Fibroblast of villous mesenchyme (primary cell): ENCODE measurements at places on chromosomes 13 and 19. TPM values are rescaled to one million over a fixed set of nuclear protein-coding genes. Genes with fewer than 3 reads are reported as not detected.

DNA sequence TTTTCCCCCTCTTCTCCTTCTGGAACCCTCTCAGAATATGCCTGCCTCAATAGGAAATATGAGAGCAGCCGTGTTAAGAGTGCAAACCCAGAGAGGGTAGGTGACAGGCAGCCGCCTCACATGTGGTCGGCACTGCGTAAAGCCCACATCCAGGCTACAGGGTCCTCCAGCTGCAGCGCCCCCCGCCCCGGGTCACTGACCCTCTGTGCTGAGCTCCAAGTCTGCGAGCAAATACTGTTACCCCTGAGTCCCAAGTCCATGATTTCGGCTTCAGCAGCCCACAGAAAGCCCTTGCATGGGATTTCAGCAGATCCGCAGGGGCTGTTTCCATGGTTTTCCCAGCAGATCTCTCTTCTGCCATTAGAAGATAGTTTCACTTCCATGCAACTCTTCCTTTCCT lies 186.9 kb upstream of the IRS2 start:
- no peak for DNase-seq

DNA sequence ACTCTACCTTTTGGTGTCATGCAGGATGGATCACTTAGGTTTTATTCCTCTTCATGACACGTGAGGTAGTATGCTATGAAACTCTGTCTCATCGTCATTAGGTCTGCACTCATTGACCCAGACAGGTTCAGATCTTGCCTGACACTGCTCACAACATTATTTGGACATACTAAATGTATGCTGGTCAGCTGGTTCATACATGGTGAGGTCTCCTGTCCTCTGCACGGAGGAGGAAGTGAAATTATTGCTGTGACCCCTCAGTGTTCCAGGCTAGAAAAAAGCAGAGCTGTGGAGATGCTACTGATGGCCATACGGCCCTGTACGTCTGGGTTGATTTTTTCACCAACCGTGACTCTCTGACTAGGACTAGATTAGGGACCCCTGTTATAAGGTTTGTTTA lies 35.8 kb downstream of the LATS2 start:
- no peak for DNase-seq

Gene FFAR1
- not detected in 2 replicates for total RNA-seq

- peak; percentile 54 for DNase-seq
These were observed 51.7 kb upstream of the EEF1AKMT1 start for GRCh38 chr13:20825477-20825875.

Gene MCEMP1
- total RNA-seq, result not detected in 2 replicates

Gene TEX30
- 14.2 and 27.6 TPM in 2 replicates for total RNA-seq

- DNase-seq, result peak; percentile 33
These were observed 297.3 kb downstream of the ZNF536 start for GRCh38 chr19:30669329-30670010.

DNA sequence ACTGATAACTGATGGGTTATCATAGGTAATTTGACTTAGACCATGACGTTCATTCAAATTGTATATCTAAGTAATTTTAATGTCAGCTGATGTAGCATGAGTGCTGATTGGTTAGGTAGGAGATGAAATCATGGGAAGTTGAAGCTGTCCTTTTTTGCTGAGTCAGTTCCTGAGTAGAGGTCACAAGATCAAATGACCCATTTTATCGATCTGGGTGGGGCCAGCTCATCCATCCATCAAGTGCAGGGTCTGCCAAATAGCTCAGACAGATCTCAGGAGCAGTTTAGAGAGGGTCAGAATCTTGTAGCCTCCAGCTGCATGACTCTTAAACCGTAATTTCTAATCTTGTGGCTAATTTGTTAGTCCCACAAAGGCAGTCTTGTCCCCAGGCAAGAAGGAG lies 35.3 kb upstream of the CD177 start:
- DNase-seq, result no peak

DNA sequence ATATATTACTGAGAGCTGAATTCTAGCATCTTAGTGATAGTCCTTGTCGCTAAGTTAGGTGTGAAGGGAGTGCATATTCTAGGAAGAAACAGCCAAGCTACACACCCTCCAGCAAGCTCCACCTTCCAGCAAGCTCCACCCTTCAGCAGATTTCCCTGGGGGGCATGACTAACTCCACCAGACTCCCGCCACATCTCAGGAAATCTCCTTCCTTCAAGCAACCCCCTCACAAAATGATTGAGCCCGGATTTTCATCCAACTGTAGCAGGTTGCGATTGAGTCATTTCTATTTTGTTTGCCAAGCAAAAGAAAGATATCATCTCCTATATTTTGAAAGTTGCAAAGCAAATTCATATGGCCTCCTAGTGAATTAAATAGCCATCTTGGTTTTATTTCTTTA lies 162.1 kb upstream of the TMTC4 start:
- DNase-seq, result no peak

- no peak for DNase-seq
These were observed 94.6 kb downstream of the DACH1 start for GRCh38 chr13:71772361-71772760.

DNA sequence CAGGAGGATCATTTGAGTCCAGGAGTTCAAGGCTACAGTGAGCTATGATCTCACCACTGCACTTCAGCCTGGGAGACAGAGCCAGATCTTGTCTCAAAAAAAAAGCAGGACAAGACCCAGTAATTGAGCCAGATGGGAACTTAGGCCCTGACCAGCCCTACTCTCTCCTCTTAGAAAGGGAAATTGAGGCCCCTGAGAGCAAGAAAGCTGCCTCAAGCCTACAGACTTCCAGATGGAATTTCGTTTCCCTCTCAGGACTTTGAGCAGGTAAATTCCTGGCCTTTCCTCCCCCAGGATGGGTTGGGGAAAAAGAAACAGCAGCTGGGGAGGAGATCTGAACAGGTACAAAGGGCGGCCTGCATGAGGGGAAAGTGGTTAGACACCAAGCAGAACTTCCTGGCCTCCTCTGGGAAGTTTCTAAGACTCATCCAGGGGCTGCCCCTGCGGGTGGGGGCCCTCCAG lies 3.6 kb upstream of the BCL3 start:
- DNase-seq, result no peak

DNA sequence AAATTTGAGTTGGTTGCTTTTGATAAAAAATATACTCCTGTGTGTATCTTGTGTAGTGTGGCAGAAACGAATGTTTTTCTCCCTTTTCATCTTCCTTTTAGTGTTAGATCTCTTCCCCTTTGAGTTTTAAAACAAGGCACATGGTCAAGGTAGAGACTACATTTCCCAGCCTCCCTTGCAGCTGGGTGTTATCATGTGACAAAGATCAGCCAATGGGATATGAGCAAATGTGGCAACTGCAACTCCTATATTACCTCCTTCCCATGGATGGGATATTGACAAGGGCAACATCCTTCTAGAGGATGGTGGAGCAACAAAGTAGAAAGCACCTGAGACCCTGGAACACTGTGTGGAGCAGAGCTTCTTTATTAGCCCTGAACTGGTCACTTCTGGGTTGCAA lies 42.4 kb downstream of the ADGRE3 start:
- DNase-seq, result peak; percentile 19

GRCh38 chr13:44063881-44064280 lies 184.2 kb downstream of the LACC1 start:
- DNase-seq, result no peak

DNA sequence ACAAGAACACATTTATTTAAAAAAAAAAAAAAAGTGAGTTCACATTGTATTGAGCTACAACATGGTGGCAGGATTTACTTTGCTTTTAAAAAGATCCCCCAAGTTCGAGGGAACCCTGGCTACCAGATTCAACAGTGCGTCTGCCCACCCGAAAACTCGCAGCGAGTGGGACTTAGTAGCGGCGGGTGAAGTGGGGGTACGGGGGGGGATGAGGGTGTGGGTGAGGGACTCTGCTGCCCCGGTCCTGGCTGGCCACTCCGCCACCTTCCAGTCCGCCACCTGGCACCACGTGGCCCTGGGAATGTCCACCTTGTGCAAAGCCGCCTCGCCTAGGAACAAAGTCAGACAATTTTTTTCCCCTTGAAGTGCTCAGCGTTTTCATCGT lies 19.3 kb upstream of the TINCR start:
- no peak for DNase-seq

Gene PEG3
- 0.32 and 0.43 TPM in 2 replicates for total RNA-seq

Gene PDS5B
- 29.3 and 44.9 TPM in 2 replicates for total RNA-seq

DNA sequence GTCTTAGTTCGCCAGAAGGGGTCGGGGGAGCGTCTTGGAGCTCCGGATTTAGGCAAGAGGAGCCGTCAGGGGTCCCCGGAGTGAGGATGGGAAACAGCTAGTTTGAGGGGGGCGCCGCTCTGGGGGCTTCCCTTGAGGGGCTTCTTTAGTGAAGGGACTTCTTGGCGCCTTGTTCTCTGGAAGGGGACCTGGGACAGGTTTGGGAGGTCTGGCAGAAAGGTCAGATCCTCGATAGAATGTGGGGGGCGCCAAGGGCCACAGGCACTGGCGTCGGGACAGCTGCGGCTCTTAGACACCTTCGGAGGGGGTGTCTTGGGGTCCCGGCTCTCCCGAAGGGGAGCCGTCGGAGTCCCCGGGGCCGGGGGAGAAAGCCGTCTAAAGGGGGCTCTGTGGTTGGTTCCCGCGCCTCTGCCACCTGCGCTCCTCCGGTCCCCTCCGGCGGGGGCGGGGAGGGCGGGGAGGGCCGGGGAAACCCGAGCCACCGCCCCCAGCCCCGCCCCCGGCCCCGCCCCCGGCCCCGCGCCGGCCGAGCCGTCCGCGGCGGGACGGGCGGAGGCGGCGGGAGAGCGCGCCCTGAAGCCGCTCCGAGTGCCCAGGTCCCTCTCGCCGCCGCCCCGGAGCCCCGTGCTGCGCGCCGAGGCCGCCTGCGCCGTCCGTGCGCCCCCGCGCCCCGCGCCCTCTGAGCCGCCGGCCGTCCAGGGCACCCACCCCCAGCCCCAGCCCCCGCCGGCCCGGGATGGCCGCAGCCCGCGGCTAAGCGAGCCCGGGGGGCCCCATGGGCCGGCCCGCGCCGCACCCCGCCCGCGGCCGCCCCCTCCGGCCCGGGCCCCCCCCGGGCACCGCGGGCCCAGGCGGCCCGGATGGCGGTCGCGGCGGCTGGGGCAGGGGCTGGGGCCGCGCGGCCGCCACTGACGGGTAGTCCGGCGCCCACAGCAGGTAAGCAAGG lies at the start of gene NRTN:
Gene NRTN (plus strand): TSS at position 552 of the 946 bp plus-strand sequence. CDS start 19,099 bp downstream, outside the sequence.
- DNase-seq, result no peak

DNA sequence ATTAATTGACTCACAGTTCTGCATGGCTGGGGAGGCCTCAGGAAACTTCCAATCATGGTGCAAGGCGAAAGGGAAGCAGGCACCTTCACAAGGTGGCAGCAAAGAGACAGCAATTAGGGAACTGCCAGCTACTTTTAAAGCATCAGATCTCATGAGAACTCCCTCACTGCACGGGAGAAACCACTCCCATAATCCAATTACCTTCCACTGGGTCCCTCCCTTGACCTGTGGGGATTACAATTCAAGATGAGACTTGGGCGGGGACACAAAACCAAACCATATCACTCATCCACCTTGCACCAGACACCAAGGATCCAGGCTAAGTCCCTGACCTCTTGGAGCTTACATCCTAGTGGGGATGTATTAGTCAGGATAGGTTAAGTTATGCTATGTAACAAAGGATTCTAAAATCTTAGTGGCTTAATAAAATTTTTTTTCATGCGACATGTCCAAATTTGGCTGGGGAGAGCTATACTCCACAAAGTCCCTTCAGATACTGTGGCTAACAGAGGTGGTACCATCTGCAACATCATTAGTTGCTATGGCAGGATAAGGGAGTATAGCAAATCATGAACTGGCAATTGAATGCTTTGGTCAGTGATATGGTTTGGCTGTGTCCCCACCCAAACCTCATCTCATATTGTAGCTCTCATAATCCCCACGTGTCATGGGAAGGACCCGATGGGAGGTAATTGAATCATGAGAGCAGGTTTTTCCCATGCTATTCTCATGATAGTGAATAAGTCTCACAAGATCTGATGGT lies 8.3 kb upstream of the FAM187B start:
- no peak for DNase-seq

DNA sequence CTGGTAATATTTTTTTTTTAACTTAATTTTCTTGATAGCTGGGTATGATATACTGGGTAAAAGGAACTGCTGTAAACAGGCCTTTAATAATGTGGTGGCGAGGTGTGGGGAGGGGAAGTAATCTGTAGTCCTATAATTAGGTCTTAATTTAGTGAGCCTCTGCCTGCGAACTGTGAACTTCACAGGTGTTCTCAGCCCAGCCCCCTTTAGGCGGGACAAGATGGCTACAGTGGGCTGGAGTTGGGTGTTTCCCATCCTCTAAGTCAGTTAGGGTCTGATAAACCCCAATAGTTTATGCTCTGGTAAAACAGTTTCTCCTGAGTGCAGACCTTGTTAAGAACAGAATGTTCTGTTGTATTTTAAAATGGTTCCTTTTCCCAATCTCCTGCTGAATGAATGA lies 97.6 kb upstream of the SERP2 start:
- DNase-seq, result no peak

Gene ADGRE1
- not detected in 2 replicates for total RNA-seq

GRCh38 chr13:20363172-20363571 lies 131.1 kb upstream of the GJB6 start:
- DNase-seq, result no peak

Gene ZNF723
- total RNA-seq, result not detected in 2 replicates

GRCh38 chr13:100525453-100526317 lies 62.9 kb downstream of the GGACT start:
- DNase-seq, result no peak

Gene ZNF507
- total RNA-seq, result 10.6 and 13.0 TPM in 2 replicates

Gene ZNF628
- 0.86 and 2.6 TPM in 2 replicates for total RNA-seq

Gene PABPC3
- under 0.01 TPM in 2 replicates for total RNA-seq

GRCh38 chr19:44987148-44987675 lies 14.1 kb upstream of the RELB start:
- DNase-seq, result no peak

Gene C19orf85
- not detected in 2 replicates for total RNA-seq

DNA sequence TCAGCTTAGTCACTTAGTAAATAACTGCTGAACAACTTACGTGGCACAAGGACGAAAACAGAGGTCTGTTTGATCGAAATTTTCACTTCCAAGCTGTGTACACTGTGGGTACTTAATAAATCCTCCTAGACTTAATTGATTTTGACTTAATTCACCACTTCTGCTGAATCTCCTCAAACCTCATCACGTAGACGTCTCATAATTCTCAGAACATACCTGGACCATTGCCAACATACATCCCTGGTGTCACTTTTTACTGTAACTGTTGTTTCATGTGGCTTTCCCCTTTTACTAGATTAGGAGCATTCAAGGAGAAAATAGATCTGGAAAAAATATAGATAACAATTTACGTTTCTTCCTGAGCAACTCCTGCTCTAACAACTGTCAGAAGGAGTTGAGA lies 105.0 kb downstream of the MBNL2 start:
- DNase-seq, result no peak

- no peak for DNase-seq
These were observed 66.1 kb downstream of the LHFPL6 start for GRCh38 chr13:39536906-39537305.

DNA sequence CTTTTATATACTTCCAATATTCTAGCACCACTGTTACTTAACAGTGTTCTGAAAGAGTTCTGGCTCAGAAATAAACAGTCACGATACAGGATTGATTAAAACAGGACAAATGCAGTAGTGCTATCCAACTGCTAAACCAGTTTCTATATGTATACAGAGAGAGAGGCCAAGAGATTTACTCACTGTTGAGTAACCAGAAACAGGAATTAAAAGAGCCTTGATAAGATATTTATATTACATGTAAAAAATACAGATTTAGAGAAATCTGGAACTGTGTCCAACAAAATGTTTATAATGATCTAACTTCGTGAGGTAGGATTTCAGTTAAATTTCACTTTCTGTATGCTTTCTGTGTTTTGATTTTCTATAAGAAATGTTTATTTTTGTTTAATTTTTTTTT lies 116.6 kb downstream of the CDK8 start:
- no peak for DNase-seq
